ENCODE measurements at places on chromosomes 3 and 15.

- DNase-seq: no peak
Observed at GRCh38 chr15:89673165-89673512, 6.0 kb downstream of the PLIN1 start.

GRCh38 chr3:157159037-157159761 lies 748 bp downstream of the CCNL1 start:
- DNase-seq: no peak

- no peak for DNase-seq
Observed at GRCh38 chr3:32455609-32456428, 46.8 kb downstream of the CMTM6 start.

- no peak for DNase-seq
Observed at GRCh38 chr3:30314757-30315325, 291.6 kb upstream of the TGFBR2 start.

GRCh38 chr3:103440539-103441203 lies 1005.9 kb downstream of the ZPLD1 start:
- DNase-seq: no peak

GRCh38 chr15:63595688-63596087 lies 1.5 kb upstream of the FBXL22 start:
- no peak for DNase-seq

GRCh38 chr15:40764629-40765103 lies 798 bp downstream of the GCHFR start:
- no peak for DNase-seq

DNA sequence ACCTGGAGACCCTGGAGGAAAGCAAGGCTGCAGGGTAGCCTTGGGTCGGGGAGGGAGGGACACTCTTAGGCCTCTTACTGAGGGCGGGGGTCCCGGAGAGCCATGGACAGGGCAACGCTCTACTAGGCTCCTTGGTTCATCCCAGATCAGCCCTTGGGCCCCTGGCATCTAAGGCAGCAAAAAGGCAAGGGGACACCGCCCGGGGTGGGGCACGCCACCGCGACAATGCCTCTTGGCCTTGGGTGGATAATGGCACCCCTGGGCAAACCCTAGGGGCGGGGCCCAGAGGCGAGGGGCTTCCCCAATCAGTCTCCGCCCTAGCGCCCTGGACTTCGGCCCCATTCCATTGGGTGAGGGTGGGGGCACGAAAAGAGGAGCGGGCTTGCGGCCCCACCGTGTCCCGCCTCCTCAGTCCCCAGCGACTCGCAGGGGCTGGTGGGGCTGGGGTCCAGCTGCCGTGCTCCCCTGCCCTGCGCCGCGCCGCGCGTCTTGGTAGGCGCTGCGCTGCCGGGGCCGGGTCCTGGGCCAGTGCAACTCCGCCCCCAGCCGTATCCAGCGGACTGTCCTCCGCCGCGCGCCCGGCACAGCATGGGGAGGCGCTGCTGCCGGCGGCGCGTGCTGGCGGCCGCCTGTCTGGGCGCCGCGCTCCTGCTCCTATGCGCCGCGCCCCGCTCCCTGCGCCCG lies at the start of gene CHST13:
CHST13 (plus strand) TSS at position 411 of the 684 bp plus-strand sequence; CDS start at position 589, 178 bp downstream.
- no peak for DNase-seq

Measured in esophagus squamous epithelium (tissue), 5 donors.